ENCODE measurements at places on chromosomes 4 and X.
A peak's percentile ranks its signal among the peaks of the same experiment; 100 is the strongest.

GRCh38 chrX:150846130-150846529, 52.3 kb downstream of the CD99L2 start:
- no peak for DNase-seq

GRCh38 chrX:108511721-108512120, 72.1 kb downstream of the COL4A5 start:
- no peak for DNase-seq

- peak; percentile 73 for DNase-seq
These were observed 650.8 kb upstream of the DIPK2B start for GRCh38 chrX:45851434-45851991.

DNA sequence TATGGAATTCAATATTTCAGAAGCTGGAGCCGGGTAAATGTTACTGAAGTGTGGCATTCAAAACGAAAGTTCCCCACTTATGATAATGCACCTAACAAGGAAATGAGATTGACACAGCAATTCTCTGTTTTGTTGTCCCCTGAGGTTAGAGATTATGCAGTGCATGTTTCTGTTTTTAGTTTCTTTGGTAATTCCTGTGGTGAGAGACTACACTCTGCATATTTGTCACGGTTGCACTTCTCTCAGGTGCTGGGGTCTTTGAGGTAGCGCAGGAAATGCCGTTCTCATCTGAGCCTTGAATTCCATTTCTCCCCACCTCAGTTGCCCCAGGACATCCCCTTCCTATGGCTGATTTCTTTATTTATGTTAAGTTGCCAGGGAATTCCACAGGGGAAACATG, 15.3 kb upstream of the BEND4 start:
- DNase-seq, result no peak

- DNase-seq, result no peak
These were observed 25.1 kb upstream of the PRDM8 start for GRCh38 chr4:80172203-80172602.

- DNase-seq, result peak; percentile 56
These were observed 786 bp upstream of the ZFX start for GRCh38 chrX:24148535-24149350.

DNA sequence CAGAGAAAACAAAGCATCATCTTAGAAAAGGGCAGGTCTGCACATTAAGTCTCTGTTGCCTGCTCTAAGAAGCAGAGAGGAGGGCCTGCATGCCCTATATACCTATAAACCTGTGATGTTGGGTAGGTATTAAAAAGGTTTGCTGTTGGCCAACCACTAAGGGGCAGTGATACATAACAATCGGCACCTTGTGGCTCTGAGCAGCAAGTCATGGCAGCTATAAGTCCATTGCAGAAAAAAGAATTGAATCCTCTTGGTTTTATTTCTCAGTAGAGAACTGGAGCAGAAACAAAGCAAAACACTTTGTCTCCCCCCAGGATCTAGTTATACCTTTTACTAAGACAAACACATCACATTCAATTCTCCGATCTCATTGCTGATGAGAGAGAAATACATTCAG, 1364.4 kb downstream of the STIM2 start:
- DNase-seq, result peak; percentile 88

GRCh38 chr4:76590798-76591281, 155.8 kb downstream of the SHROOM3 start:
- no peak for DNase-seq

- DNase-seq, result no peak
These were observed 107.6 kb downstream of the DLG3 start for GRCh38 chrX:70552130-70552704.

- DNase-seq, result no peak
These were observed 37.3 kb downstream of the GBA3 start for GRCh38 chr4:22730021-22730420.

Data from DMS53 (cell line).